ENCODE measurements at places on chromosomes 6 and 20.

- no peak for DNase-seq
Observed at GRCh38 chr6:1153696-1154245, 158.1 kb upstream of the FOXQ1 start.

- no peak for DNase-seq
Observed at GRCh38 chr6:159052720-159053119, 7.9 kb upstream of the TAGAP start.

- DNase-seq = no peak
Observed at GRCh38 chr6:27066802-27067201, 180.7 kb upstream of the PRSS16 start.

DNA sequence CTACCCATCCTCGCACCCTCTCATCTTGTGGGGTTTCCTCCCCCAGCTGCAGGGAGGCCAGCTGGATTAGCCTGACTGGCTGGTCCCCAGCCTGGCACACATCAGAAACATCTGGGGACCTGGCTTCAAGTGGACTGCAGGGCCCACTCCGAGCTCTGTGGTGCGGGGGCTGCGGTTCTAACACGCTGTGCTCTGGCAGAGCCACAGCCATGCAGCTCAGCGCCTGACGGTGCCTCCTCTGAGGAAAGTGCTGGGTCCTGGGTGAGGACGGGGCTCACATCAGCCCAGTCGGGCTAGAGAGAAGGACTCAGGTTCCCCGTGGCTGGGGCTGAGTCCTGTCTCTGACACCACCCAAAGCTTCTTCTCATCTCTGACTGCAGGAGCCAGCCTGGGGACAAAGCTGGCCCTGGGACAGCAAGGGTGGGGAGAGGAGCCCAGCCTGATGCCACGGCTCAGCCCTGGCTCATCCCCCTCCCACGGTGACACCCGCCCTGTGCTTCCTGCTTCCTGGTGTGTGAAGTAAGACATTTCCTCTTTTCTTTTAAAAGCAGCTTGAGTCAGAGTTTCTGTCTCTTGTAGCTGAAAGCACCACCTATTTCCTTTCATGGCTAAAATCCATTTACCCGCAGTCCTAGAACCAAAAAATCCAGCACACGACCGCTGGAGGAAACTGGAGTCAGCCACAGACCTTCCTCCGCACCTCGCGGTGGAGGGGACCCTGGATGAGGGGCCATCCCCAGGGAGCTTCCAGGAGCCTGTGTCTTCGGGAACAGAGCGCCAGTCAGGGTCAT lies 127.4 kb upstream of the AFDN start:
- peak; percentile 66 for DNase-seq

- DNase-seq = no peak
Observed at GRCh38 chr20:3199976-3200755, 4.3 kb downstream of the DDRGK1 start.

- no peak for DNase-seq
Observed at GRCh38 chr20:49704932-49705336, 8.7 kb downstream of the B4GALT5 start.

DNA sequence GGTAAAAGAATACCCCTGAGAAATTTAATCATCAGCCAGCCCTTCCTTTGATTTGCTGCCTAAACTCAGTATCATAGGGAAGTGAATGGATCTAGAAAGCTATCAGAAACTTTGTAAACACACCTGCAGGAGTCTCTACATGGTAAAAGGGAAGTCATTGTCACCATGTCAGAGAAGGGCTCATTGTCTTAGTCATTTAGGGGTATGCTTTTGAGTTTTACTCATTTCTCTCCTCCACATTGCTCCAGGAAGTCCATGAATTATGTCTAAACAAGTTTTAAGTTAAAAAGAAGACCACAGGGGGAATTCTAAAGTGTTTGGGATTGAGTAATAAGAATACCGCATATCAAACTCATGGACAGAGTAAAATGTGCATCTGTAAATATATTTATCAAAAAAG lies 2.5 kb downstream of the SLC17A1 start:
- DNase-seq = no peak

DNA sequence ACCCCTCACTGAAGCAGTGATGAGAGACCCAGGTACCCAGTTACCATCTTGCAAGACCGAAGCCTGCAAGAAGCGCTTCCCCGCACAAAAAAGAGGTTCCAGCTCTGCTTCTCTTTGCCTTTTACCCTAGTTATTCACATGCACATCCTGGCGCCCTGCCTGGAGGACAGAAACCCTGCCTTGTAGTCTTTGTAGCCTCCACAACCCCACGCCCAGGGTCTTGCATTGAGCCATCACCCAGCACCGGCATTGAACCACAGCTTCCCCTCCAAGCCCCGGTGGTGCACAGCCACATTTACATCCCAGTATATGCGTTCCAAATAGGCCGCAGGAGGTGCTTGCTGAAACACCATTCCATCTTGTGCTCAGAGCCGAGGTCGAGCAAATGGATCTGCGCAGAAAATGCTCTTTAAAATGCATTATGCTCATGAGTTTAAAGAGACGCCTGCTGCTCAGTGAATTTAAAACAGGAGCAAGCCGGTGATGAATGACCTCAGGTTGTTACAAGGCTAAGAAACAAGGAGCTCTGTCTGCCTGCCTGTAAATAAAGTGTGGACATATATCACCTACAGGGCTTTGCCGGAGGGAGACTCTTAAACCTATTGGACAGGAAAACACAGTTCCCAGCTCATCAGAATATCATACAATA lies 61.7 kb downstream of the GNAS-AS1 start:
- DNase-seq = no peak

DNA sequence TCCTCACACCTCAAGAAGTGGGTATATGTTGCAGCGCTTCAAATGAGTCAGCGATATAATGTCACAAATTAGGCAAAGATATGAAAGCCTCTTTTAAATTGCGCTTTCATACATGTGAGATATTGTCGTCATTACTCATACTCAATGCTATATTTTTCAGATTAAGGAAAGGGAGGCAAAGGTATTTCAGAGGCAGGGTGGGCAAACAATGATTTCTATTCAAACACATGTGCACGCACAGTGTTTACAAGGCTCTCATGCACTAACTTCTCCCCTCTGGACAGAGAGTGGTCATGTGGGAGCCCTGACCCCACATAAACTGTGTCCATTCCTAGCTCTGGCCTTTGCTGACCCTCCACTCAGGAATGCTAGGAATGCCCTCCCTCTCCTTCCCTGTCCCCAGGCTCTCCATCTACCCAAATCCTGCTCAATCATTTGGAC lies 112.1 kb upstream of the TMEM170B start:
- DNase-seq = no peak

DNA sequence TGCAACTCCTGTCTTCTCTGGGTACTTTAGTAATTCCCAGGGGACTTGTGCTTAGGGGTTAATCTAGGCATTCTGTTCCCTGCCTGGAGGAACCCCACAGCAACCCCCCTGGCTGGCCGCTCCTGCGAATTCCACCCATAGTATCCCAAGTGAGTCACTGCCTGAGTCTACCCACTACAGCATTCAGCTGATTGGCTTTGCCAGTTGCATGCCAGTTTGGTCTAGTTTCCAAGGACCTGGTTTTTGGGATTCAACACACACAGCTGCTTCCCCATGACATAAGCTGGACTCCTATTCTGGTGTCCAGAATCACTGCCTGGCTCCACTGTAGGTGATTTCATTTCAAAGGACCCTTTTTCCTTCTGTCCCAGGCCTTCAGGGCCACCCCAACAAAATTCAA lies 40.3 kb downstream of the PLCG1 start:
- no peak for DNase-seq

DNA sequence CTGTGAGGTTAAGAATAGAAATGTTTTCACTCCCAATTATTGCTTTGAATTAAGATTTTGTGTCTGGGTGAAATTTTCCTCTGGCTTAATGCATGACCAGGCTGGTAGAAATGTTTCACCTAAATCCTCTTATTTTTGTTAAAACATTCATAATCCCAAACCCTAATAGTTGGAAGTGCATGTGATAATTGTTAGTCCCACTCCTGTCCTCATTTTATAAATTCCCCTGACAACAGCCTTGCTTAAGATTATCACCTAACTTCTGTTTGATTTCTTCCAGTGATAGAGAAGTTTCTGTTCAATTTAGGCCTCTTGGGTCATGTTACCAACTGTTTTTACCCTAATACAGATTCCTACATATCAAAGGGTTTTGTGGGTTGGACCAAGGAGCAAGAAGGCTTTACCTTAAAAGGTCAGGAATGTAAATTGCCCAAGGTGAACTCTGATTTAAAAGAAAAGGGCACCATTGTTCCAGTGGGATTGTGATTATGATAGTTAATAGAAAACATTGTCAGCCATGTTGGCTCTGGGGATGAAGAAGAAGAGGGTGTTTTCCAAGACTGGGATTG lies 158.7 kb upstream of the CENPW start:
- no peak for DNase-seq

DNA sequence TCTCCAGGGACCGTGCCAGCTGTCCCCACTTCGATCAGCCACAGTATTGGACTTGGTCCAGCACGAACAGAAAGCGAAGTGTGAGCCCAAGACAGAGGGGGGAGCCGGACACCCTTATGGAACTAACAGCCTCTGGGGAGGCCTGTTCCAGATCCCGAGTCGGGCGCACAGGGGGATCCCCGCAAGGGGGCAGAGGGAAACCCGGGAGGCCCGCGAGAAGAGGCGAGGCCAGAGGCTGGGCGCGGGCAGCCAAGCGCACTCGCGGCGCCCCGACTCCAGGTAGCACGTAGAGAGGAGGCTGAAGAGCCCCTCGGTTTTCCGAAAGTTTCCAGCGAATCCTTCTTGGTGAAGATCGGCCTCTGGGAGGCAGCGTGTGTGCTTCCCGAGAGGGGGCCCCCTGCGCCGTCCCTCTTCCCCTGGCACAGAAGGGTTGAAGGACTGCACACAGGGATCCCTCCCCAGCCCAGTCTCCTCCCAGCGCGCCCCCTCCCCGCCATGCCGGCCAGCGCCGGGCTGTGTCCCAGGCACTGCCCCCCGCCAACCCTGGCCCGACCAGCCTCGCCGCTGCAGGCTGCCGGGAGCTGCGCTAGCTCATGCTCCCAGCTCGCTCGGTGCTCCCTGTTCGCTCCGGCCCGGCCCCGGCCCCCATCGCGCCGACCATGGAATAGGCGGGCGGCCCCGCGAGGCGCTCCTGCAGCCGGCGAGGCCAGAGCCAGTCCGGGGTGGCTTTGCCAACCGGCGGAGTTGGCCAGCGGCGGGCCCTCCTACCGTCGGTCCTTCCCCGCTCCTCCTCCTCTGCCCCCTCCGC lies 577 bp upstream of the SLC24A3 start:
- no peak for DNase-seq

GRCh38 chr6:12546410-12547002 lies 170.1 kb upstream of the PHACTR1 start:
- no peak for DNase-seq

GRCh38 chr6:138656364-138657064 lies 117.1 kb upstream of the CCDC28A start:
- no peak for DNase-seq

GRCh38 chr6:4510906-4511640 lies 265.1 kb upstream of the CDYL start:
- DNase-seq = no peak

DNA sequence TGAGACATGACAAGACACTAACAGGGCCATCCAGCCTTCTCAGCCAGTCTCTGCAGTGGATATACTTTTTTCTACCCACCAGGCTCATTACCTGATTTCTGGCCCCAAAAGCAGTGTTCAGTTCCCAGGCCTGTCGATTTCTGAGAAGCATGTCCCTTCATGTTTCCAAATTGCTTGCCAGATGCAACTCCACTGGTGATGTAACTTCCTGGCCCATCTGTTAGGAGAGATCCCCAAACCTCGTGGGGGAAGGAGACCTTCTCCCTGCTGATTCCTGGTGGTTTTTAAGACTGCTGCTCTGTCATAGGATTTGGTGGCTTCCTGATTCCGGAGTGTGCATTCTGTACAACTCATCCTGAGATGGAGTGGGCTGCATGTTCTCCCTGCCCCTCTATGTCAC lies 31.6 kb upstream of the MRPS10 start:
- no peak for DNase-seq

- DNase-seq = no peak
Observed at GRCh38 chr20:50298554-50299324, 108.1 kb downstream of the CEBPB start.

- no peak for DNase-seq
Observed at GRCh38 chr20:10508468-10509251, 73.6 kb downstream of the SLX4IP start.

DNA sequence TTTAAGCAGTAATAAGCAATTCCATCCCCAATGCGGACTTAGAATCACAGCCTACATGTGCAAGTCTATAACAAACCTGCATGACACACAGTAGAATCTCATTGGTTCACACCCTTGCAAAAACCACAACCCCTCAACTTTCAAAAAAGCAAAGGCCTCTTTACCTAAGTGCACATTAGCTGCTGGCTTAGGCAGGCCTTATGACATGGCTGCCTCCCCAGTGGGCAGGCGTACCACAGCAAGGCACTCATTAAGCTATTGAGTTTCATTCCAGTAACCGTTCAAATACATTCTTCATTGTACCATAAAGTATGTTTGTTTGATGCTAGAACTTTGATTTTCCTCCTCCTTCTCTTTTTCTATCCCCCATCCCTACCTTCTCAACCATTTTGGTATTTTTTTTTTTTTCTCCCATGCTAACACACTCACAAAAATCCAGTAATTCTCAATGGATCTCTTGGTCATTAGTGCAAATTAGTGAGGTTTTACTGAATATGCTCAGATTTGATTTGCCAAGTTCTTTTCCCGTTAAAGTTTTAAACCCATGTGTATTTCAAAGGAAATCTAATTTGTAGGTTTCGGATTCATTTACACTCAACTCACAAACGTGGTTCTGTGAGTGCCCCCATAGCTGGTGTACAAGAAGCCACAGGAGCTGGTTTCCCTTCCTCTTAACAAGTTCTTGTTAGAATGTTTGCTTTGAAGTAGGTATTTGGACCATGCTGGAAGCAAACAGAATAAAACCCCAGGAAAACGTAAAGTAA lies 460.4 kb upstream of the RUNX2 start:
- no peak for DNase-seq

DNA sequence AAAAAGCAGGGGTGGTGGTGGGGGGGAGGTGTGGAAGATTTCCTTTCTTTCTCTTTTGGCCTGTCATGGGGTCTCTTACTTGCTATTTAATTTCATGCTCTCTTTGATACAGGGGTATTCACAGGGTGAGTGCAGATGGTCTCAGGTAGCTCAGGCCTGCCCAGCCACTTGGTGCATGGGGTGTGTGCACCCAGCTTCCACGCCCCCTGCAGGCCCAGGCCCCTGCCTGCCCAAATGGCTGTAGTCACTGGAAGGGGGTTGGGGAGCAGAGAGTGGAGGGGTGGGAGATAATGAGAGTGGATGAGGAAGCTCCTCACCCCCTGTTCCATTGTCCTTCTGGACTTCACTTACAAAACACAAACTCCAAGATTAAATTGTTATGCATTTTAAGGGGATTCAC lies 133.6 kb upstream of the SGK1 start:
- no peak for DNase-seq

DNA sequence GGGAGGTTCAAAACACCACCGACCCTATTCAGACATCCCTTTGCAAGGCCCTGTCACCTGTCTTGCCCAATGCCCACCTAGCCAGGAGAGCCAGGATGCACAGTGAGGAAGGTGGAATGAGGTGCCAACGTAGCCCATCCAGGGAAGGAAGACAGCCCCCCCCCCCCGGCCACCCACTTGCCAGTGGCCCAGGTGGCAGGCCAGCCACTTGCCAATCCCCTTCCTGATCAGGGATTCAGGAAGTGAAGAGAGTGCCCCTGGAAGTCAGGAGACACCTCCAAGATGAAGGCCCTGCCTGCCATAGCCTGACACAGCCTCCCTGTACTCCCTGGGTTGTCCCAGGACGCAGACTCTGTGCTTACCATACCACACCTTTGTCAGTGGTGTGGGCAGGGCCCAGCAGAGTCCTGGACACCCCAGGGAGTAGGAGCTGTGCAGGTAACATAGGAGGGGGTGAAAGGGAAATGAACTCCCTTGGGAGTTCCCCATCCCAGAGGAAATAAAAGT lies 54.7 kb downstream of the MRPL14 start:
- no peak for DNase-seq

- no peak for DNase-seq
Observed at GRCh38 chr20:54086507-54087039, 16.2 kb upstream of the BCAS1 start.

All from activated naive CD4-positive, alpha-beta T cell treated with anti-CD3 and anti-CD28 coated beads, Interleukin-2, amount 50 U/mL, for 16 hours (primary cell).